A549 (cell line): ENCODE measurements at places on chromosomes 1 and 21.

DNA sequence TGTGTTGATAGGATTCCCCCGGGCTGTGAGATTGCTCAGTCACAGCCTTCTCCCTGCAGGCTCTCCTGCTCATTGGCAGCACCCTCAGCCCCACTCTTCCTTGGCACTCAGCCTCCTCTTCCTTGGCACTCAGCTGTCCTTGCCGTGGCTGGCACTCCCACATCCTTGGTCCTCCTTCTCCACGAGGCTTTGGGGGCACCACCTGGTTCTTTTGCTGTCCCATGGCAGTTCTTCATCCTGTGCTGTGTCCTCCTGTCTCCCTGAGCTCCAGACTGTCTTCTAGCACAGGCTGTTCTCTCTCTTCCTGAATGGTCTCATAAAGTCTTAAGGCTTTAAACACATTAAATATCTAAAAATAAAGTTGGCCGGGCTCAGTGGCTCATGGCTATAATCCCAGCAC, 27.0 kb downstream of the PKNOX1 start:
- DNase-seq, result no peak

- no peak for DNase-seq
These were observed 365.5 kb upstream of the SGIP1 start for GRCh38 chr1:66168467-66168887.

DNA sequence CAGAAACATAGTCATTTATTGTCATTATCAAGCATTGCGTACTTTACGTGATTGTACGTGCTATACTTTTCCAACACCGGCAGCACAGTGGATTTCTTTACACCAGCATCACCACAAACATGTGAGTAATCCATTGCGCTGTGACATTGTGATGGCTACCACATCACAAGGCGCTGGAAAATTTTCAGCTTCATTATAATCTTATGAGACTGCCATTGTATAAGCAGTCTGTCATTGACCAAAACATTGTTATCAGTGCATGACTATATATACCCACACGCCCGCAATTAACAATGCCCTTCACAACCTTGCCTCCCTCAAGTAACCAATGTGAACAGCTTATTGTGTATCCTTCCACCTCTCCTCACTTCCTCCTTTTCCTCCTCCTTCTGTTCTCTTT, 137.6 kb downstream of the ZZZ3 start:
- DNase-seq, result no peak

GRCh38 chr1:24944318-24944717, 14.2 kb upstream of the RUNX3 start:
- no peak for DNase-seq

DNA sequence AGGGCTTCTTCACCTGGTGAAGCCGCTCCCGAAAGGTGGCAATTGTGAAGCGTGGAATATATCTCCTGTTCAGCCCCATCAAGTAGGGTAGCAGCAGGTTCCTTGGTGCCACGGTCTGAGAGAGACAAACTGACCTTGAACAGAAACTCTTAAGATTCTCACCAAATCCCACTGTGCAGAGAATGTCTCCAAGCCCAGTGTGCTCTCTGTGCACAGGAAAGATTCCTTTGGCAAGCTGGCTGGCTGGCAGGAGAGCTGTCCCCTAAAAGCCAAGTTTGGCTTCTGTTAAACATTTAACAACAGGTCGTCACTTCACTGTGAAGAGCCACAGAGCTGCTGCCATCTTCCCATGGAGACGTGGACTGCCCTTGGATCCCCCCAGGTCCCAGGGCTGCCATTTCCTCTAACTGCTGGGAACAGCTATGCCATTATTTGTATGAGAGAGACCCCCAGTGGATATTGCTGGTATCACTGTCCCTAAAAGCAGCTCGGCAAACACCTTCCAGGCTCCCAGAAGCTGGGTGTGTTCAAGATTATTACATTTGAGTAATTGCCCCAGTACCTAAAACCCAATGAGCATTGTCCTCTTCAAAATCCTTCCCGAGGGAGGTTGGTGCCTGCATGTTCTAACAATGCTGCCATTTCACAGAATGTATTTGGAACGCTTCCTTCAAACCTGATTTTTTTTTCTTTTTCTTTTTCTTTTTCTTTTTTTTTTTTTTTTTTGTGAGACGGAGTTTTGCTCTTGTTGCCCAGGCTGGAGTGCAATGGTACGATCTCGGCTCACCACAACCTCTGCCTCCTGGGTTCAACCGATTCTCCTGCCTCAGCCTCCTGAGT, 71.8 kb downstream of the CD58 start:
- DNase-seq, result peak; percentile 51

- no peak for DNase-seq
These were observed 155.8 kb upstream of the BRINP3 start for GRCh38 chr1:190633488-190633887.

DNA sequence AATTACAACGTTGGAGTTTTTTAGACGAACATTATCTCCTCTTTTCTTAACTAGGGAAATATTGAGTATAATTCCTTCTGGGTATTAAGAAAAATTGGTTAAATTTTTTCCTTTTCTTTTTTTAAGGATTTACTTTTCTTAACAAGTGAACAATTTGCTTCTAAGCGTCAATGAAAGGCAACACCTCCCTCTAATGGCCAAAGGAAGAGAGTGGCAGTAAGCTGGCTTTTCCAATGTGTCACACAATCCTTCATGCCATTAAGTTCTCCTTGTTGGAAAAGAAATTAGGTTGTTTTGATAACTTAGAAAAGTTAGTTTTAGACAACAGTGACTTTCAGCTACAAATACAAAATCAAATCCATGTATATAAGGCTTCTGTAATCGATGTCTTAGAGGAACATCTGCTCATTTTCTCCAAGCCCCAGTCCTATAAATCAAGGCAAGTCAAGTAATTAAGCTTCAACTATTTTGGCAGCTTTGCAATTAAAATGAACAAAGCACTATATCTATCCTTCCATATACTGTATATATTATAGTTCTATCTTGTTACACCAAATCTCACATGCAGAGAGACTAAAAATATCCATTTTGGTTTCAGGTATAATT, 62.8 kb downstream of the EDEM3 start:
- peak; percentile 14 for DNase-seq

DNA sequence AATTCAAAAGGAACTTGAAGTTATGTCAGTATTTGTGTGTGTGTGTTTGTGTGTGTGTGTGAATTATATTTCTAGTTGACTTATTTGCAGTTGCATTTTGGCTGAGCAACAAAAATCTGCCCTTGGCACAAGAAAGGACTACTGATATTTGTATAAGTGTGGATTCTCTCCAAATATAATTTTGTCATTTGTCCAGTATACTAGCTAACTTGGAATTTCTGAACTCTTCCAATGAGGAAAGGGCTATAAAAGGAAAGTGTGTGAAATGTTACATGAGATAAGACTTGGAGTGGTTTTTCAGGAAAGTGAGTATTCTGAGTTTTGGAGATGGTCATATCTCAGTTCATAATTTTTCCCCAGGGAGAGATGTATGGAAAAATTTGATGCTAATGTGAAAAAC, 1384.1 kb upstream of the B3GALT2 start:
- DNase-seq, result no peak

DNA sequence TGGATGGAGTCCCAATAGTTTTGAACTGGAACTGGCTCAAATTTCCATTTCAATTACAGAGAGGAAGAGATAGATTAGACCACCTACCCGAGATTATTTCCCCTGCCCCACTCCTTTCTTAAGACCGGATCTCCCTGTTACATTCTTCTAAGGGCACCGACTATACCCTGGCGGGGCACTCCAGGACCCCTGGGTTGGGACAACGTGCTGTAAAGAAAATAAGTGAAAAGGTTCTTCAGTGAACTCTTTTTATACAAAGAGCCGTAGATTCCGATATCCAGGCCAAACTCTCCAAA, 6.7 kb downstream of the NR5A2 start:
- DNase-seq, result no peak

DNA sequence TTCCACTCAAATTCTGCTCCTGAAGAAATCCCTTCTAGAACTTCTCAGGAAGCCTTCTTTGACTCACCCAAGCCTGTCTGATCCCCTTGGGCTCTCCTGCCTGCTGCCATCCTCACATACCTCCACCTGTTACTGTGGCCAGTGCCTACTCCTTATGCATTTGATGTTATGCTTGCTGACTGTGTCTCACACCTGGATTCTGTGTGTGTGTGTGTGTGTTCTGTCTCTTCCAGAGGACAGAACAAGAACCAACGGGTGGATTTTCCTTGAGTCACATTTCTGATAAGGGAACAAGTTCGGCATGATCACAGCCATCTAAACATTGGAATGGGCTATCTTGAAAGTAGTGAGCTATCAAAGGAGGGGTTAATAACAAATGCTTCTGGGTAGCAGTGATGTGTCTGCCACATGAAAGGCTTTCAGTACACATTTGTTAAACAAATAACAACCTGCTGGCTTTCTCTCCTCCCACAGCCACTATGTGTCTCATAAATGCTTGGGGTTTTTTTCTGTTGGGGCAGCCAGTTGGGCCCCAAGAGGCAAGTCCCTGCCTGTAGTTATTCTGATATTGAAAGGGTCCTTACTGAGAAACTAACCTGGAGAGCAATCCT, 8.9 kb upstream of the GPR37L1 start:
- peak; percentile 46 for DNase-seq

DNA sequence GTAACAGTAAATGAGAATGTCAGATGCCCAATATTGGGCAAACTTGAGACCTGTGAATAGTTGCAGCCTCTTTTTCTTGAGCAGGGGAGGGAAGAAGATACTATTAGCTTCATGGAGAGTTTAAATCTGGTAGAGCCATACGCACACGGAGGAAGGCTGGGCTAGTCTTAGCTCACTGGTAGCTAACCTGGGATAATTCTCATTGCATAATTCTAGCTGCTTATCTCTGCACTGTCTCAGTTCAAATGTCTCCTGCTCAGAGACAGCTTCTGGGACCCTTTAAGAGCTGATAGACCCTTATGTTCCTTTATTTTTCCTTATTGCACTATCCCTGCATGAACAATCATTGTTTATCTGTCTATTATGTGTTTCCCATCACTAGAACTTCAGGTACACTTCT, 8.4 kb downstream of the C1orf87 start:
- no peak for DNase-seq

- DNase-seq, result no peak
These were observed 139.1 kb downstream of the TNR start for GRCh38 chr1:175604039-175604941.

DNA sequence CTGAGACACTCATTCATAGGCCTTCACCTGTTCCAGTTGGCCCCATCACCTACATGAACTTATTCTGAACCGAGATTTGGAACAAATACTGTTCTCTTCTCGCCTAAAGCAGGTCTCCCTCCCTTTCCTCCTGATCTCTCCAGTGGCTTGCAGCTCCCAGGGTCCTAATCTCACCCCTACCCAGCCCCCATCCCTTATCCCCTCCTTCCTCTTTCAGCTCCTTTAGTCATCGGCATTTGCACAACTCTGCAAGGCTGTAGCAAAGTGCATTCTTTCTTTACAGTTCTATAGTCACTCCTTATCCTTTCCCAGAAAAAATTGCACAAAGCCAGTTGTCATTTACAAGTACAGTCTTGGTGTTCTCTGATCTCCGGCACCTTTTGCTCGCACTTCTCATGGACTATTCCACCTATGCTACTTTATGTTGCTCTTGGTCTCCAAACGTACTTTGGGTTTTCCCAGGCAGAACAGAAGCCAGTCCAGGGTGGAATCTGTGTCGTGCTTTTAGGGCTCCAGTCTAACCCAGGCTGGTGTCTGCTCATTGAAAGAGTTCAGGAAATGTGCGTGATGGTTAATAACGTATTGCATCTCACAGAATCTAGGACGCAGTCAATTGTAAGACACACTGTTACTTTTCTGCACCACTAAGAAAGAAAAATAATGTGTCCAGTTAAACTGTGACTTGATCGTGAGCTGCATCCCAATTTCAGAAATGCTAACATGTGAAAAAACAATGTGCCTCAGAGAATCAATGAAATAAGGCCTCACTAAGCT, 965 bp downstream of the ABCA4 start:
- no peak for DNase-seq

- no peak for DNase-seq
These were observed 14.6 kb downstream of the HUNK start for GRCh38 chr21:31887391-31887841.

DNA sequence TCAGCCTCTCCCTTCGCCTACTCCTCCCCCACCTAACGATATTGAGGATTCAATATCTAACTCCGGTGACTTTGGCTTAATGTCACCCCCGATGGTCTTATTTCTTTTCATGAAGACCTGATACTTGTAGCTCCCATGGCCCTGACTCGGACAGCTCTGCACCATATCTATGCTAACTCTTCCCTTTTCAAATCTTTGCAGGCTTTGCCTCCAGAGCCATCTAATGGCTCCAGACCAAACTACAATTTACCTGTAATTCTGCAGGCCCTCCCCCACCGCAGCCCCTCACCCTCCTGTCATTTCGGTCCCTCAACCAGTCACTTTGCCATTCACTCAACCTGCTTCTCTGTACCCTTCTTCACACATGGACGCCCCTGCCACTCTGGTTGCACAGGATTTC, 7.9 kb upstream of the GSTM5 start:
- peak; percentile 12 for DNase-seq

DNA sequence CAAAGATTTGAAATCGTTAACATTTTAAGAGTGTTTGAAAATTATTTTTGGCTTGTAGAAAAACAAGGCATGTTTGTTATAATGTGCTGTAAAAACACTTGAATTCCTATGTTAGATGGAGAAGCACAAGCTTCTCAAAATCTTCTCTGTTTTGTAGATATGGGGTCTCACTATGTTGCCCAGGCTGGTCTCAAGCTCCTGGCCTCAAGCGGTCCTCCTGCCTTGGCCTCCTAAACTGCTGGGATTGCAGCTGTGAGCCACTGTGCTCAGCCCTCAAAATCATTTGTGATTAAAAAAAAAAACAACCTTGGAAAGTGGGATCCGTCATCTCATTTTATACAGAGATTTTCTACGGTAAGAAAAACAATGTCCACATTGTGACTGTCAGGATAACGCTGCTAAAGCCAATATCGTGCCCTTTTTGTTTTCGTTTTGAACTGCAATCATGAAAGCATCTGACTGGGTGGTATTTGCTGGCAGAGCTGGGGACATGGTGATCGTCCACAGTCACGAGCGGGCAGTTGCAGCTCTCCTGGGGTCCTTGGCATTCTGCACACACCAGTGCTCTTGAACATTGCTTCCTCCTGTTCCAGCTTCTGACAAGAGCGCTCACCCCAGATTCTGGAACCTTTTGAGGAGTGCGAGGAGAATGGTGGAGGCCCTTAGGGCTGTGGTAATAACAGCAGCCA, 112.5 kb downstream of the PGBD5 start:
- no peak for DNase-seq

DNA sequence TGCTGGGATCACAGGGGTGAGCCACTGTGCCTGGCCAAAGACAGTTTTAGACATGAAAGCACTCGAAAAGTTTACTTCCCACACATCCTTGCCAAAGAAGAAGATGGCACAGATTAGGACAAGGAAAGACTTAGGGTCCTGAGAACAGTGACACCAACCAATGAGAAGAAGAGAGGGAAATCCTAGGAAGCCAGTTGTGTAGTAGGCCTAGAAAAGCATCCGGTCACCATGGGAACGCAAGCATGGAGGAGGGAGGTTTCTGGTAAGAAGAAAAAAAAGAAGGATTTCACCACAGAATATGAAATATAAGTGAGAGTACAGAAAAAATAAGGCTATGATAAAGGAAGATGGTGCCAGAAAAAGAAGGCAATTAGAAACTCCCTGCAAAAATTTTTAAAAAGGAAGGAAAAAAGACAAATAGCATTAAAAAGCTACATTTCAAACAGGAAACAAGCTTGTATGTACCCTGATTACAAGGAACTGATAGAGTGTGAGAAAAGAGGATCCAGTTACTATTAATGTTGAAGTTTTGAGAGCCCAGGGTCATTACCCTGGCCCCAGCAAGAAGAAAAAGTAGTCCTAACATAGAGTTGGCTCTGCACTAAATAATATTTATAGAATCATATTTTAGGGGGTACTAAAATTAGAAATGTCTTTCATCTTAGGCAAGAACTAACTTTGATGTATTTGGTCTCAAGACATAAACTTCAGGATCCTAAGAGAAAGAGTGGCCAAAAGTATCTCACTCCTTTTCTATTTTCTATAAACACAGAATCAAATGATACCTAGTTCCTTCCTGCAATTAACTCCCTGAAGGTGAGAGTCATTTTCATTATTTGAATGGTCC, 16.1 kb downstream of the DIPK1A start:
- DNase-seq, result no peak
